ENCODE measurements at places on chromosomes 5 and 9. TPM values are rescaled to one million over a fixed set of nuclear protein-coding genes. Genes with fewer than 3 reads are reported as not detected.

DNA sequence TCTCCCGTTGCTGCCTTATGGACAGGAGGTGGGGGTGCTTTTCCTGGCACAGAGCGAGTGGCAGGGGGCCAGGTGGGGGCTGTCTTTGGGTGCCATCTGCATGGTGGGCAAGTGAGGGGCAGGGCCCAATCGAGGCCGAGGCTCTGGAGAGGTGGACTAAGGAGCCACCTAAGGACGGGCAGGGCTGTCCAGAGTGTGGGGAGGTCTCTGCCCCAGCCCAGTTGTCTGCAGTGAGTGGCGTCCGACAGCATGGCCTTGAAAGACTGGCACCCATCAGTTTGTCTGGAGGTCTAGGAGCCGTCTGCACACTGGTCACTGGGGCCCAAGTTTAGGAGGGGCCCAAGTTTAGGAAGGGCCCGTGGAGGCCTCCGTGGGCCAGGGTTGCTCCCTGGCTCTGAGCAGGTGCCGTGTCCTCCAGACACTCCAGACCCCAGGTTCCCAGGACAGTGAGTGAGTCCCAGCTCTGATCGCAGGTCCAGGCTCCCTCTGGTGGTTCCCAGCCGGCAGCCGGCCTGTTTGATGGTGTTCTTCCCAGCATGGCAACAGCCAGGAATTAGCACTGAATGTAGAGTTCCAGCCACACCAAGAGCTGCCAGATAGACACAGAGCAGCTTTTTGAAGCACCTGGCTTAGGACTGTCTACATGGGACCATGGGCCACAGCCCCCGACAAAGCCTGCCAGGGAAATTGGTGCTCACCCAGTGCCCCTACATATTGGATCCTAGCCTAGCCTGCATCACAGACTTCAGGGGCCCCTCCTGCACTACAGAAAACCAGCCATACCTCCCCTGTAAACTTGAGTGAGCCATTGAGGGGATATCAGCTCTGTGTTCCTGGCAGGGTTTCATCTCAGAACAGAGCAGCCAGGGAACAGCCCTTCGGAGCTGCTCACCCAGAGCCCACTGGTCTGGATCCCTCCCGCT, 120.9 kb downstream of the WNK2 start:
- peak; percentile 47 for DNase-seq

SPATA31C1 gene
- total RNA-seq = not detected

CMYA5 gene
- 0.07 TPM for total RNA-seq

GAS1 gene
- 12.4 TPM for total RNA-seq

- no peak for DNase-seq
Measured at GRCh38 chr5:170563824-170564567, 60.2 kb downstream of the KCNIP1 start.

DNA sequence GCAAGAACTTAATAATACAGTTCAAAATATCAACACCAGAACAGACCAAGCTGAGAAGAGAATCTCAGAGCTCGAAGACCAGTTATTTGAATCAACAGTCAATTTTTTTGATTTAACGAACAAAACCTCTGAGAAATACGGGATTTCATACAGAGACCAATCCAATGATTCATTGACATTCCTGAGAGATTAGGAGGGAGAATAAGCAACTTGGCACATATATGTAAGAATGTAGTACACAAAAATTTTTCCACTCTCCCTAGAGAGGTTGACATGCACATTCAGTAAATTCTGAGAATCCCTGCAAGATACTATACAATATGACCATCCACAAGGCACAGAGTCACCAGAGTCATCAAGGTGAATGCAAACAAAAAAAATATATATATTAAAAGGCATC, 1577.3 kb upstream of the C9orf72 start:
- DNase-seq = no peak

GRCh38 chr9:130291474-130291873, 25.9 kb downstream of the HMCN2 start:
- no peak for DNase-seq

CKMT2 gene
- not detected for total RNA-seq

S1PR3 gene
- total RNA-seq = 38.7 TPM

CDX1 gene
- not detected for total RNA-seq

ADAMTS6 gene
- 13.5 TPM for total RNA-seq

DNA sequence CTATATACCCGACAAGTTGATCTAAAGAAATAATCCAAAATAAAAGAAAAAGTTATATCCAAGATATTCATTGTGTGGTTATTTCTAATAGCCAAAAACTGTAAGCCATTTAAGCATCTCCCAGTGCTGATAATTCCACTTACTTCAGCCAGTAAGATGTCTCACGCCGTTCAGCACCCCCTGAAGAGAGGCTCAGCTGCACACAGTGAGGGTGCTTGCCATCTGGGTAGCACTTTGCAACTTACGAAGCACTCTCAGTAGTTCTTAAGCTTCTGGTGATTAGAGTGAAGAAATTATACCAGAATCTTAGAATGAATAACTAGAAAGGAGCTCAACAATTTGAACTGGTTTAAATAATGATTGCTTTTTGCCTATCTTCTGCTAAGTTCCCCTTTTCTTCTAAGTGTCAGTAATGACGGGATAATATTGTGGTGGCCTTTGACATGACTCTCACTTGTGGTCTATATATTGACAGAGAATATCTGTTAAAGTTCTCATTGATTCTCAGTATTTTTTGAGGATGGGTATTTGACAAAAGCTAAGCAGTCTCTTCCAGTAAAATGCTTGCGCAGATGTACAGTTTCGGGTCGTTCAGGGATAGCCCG, 26.2 kb upstream of the LTC4S start:
- DNase-seq = no peak

GRCh38 chr5:11609570-11610303, 294.5 kb downstream of the CTNND2 start:
- DNase-seq = no peak

GRCh38 chr9:6680797-6681146, 35.2 kb upstream of the GLDC start:
- DNase-seq = peak; percentile 44

SV2C gene
- not detected for total RNA-seq

CACFD1 gene
- total RNA-seq = 3.9 TPM

GMCL2 gene
- not detected for total RNA-seq

- no peak for DNase-seq
Measured at GRCh38 chr9:98767196-98767595, 29.2 kb downstream of the ANKS6 start.

DNA sequence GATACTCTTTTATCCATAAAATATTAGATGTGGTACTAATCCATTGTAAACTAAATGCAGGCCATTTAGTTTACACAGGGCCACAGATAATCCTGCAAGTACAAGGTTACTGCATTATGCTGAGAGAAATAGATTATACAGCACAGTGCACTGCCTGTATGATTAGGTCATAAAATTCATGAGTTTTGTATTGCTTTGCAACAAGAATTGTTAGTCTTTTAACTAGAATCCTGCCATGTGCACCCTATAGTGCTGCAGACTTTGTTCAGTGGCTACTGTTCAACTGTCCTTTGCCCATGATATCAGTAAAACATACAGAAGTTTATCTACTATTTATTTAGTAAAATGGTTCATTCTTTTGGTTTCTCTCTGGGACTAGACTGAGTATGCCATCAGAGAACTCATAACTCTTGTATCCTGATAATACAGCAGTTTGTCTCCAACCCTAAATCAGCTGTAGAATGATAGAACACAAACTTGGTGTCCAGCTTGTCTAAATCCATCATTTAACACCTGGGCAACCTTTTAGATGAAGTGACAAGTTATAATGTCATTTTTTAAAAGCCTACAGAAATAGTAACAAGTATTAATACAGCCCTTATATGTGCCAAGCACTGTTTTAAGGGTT, 291.2 kb downstream of the TMEM167A start:
- DNase-seq = no peak
